Nephron progenitor cell (in vitro differentiated cells): ENCODE measurements at places on chromosomes 2 and 18.
A peak's percentile ranks its signal among the peaks of the same experiment; 100 is the strongest.

- DNase-seq, result no peak
Observed at GRCh38 chr2:2098458-2099167, 232.5 kb downstream of the MYT1L start.

DNA sequence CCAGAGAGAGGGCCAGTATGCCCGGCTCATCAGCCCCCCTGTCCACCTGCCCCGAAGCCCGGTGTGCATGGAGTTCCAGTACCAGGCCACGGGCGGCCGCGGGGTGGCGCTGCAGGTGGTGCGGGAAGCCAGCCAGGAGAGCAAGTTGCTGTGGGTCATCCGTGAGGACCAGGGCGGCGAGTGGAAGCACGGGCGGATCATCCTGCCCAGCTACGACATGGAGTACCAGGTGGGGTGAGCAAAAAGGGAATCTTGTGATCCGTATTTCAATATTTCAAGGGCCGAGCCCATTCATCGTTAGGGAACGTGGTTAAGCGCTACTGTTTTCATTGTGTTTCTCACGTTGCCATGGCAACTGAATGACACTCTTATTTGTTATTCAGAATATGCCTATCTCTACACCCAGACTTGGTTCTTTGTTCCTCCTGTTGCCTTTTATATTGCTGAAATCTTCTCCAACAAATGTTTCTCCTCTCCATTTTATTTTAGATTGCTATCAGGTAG is 81.5 kb downstream of the NRP2 start:
- DNase-seq, result peak; percentile 77

GRCh38 chr18:78192054-78192453 is 787.6 kb upstream of the SALL3 start:
- no peak for DNase-seq

GRCh38 chr2:152874955-152875354 is 156.5 kb downstream of the ARL6IP6 start:
- no peak for DNase-seq

GRCh38 chr2:85400023-85400422 is 10.1 kb downstream of the CAPG start:
- DNase-seq, result no peak

DNA sequence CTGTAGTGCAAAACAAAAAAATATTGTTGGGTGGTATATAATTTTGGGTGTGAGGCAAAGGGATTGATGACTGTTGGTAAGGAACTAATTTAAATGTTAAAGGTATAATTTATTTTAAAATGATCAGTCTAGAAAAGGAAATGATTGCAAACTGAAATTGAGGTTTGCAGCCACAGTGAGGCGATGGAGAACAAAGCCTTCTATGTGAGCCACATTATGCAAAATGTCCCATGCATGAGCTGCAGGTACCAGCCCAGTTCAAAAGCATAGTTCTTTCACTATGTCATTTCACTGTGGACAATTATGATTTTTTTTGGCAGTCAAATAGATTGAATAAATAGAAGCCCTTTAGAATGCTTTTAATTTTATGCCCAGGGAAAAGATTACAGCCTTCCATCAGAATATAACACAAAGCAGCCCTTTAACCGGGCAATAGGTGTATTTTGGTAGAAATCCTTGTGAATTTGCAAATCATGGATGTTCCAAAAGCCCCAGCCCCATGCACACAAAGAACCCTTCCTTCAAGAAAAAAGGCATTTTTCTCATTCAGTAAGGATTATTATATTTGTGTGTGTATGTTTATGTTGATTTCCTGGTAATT is 1.7 kb downstream of the MAP2 start:
- peak; percentile 12 for DNase-seq
